CD4-positive, alpha-beta T cell treated with Interleukin-6 at 100 ng/mL for 8 hours (primary cell): ENCODE measurements at places on chromosomes 4 and X.

- no peak for DNase-seq
These were observed 5.7 kb downstream of the CYBB start for GRCh38 chrX:37785569-37785968.

DNA sequence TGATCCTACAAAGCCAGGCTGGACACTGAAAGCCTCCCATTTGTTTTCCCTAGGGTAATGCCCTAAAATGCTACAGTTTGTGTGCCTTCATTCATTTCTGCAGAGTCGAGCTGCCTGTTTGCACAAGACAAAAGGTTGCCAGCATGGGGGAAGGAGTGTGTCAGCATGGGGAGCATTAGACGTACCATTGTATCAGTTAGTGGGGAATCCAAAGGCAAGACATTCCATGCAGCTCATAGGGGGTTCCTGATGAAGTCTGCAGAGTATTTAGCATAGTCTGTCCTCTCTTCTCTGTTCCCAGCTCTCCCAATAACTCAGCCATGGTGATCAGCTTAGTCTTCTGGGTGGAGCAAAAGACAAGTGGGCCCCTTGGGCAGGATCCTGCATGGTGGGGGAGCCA lies 276.9 kb upstream of the PCDH7 start:
- no peak for DNase-seq

- no peak for DNase-seq
These were observed 55.4 kb downstream of the KCNIP4 start for GRCh38 chr4:21893136-21893535.

DNA sequence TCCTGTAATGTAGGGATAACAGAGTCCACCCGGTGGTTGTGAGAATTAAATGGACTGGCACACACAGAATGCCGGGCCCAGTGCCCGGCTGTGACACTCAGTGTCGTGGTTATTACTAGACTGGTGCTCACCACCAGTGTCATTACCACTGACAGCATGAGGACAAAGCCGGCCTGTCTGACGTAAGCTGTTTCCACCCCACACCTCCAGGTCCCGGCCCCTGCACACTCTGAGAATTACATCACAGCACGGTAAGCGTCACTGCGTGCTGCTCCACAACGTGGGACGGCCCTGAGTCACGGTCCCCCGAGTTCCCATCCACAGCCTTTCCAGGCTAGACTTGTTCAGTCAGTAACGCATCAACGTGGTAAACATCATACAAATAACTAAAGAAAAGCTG lies 22.9 kb downstream of the FAT1 start:
- DNase-seq = no peak

GRCh38 chrX:45850775-45851433 lies 650.2 kb upstream of the DIPK2B start:
- no peak for DNase-seq

- no peak for DNase-seq
These were observed 143.8 kb downstream of the PPARGC1A start for GRCh38 chr4:23746027-23746426.

GRCh38 chrX:18422325-18422724 lies 3.1 kb upstream of the CDKL5 start:
- DNase-seq = no peak

GRCh38 chr4:119536572-119537528 lies 91.8 kb downstream of the PDE5A start:
- no peak for DNase-seq

GRCh38 chrX:9492901-9493300 lies 28.0 kb downstream of the TBL1X start:
- DNase-seq = no peak
